Thoracic aorta (tissue), 2 donors: ENCODE measurements at places on chromosomes 11 and 22.

- DNase-seq, result no peak
These were observed 1219.9 kb upstream of the CNTN5 start for GRCh38 chr11:97800891-97801290.

DNA sequence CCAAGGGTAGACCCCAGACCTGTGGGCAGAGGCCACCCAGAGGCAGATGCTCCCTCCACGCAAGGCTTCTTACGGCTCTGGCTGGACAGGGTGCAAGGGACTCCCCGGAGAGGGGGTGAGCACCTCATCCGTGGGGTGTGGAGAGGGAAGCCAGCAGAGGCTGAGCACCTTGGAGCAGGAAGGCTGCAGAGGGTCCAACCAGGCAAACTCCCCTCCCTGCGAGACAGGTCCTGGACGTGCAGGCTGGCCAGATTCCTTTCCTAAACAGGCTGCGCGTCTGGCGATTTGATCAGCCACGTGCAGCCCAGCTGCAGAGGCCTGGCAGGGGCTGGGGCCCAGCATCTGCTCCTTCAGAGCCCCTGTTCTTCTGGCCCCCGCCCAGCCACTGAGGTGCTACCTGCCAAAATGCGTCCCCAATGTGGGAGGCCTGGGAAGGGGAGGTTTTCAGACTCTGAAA lies 49.3 kb downstream of the WNT11 start:
- no peak for DNase-seq

- no peak for DNase-seq
These were observed 185.3 kb upstream of the ISX start for GRCh38 chr22:34880662-34881061.

DNA sequence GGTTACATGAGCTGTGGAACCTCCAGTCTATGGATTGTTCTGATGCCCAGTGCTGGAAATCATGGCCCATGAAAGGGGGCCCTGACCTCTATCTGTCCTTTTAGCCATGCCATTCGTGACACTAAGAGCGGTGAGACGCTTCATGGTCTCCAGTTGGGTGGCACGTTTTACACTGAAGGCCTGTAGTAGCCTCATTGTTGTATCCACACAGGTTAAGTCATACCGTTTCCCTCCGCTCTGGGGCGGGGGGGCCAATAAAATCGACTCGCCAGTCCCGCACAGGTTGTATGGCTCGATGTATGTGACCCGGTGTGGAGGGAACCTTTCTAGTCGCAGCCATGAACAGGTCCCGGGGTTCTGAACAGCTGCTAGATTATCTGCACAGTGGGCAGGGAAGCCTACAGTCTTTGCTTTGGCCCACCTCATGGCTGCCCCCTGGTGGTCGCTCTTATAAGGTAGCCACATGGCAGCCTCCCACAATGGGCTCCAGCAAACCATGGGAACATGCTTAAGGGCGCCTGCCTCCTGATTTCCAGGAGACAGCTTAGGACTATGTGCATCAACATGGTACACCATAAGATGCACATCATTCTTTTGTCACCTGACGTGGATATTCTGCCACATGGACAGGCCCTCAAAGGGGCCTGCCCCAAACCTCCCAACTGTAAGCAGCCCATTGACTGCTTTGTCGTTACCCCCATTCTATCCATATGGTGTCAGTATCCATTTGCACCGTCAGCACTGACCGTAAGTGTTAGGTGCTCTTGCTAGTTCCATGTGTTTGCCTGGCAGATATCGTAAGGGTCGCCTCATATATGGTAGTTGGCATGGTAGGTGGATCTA lies 19.7 kb upstream of the APOL3 start:
- peak; percentile 72 for DNase-seq

GRCh38 chr11:280706-281485 lies 2.7 kb downstream of the NLRP6 start:
- DNase-seq, result no peak

GRCh38 chr11:126415128-126415527 lies 59.6 kb downstream of the ST3GAL4 start:
- DNase-seq, result peak; percentile 61

- DNase-seq, result no peak
These were observed 13.9 kb upstream of the TP53AIP1 start for GRCh38 chr11:128956401-128957201.

DNA sequence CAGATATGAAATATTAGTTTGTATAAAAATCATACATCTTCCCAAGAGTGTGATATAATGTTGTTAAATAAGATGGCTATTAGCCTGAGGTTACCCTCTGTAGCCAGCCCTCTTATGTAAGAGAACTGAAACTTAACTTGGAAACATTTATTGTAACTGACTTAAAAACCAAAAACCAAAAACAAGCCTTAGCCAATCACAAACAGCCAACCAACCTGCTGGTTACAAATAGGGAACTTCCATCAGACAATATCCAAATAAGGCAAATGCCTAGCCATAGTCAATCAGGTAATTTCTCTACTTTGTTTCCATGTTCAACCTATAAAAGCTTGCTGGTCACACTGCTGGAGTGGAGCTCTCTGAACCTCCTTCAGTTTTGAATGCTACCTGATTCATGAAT lies 14.1 kb downstream of the KBTBD3 start:
- DNase-seq, result no peak

- DNase-seq, result no peak
These were observed 5.7 kb downstream of the GRAMD4 start for GRCh38 chr22:46625843-46626349.

DNA sequence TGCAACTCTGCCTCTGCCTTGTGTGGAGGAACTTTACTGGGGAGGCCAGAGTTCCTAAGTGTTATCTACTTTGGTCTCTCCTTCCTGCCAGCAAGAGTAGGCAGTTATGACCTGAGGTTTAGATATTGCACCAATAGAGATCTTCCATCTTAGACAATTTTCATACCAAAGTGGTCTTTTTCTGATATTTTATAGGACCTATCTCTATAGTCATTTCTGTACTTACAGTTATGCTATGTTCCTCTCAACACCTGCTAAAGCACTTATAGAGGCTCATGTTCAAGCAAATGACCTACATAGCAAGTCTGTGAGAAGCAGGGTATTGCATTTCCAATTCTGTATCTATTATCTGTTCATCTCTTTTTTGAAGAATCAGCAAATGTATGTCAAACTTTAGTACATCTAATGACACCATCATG lies 80.8 kb downstream of the HORMAD2 start:
- DNase-seq, result no peak

GRCh38 chr11:96338910-96339705 lies 3.9 kb downstream of the MAML2 start:
- no peak for DNase-seq

GRCh38 chr11:78694152-78694551 lies 119.5 kb upstream of the NARS2 start:
- no peak for DNase-seq

GRCh38 chr11:44535191-44535980 lies 30.1 kb upstream of the CD82 start:
- no peak for DNase-seq

DNA sequence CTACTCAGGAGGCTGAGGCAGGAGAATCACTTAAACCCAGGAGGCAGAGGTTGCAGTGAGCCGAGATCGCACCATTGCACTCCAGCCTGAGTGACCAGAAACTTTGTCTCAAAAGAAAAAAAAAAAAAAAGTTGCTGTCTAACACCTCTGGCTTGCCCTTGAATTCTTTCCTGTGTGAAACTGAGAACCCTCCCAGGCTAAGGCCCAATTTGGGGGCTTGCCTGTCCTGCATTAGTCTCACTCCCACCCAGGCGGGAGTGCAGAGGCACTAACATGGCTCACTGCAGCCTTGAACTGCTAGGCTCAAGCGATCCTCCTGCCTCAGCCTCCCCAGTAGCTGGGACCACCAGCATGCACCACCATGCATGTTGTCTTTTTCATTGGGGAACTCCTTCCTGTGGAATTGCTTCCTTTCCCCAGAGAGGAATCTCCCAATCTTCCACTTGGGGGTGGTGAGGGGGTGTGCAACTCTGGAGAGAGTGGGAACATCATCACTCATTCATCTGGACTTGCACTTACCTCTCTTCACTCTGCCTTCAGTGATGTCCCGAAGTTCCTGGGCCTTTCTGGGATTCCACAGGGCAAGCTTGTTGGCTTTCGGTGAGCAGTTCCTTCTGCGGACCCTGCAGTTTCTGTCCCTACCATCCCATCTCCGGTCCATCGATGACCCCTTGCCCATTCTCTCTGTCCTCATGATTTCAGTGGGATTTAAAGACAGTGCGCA lies 62.1 kb upstream of the CREB3L1 start:
- no peak for DNase-seq

DNA sequence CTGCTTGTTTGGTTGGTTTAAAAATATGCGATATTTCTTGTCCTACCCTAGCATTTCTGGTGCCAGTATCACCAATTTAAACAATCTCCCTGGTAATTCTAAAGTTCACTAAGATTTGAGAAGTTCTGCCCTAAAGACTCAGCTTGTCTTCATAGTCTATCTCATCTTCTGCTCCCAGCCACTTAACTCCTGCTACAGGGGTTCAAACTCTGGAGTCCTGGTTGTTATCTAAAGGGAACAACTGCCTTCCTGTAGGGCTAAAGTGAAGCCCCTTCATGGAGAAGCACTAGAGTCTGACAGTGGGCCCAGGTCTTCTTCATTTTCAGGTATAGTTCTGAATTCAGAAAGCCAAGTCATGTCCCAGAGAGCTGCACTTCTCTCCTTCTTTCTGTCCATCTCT lies 73.2 kb downstream of the CTNND1 start:
- DNase-seq, result no peak

DNA sequence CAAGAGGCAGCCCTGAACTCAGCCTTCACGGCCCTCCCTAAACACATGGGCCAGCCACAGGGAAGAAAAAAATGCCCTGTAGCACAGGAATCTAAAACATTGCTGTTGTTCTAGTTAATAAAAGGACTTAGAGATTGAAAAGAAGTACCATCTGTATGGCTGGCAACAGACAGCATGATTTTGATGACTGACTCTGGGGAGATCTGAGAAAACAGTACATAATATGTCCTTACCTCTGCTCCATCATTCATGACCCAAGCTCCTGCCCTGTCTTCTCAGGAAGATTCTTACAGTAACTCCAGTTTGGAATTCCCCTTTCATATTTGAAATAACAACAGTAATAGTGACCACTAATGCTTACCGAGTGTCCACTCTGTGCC lies 244.2 kb downstream of the ETS1 start:
- no peak for DNase-seq

DNA sequence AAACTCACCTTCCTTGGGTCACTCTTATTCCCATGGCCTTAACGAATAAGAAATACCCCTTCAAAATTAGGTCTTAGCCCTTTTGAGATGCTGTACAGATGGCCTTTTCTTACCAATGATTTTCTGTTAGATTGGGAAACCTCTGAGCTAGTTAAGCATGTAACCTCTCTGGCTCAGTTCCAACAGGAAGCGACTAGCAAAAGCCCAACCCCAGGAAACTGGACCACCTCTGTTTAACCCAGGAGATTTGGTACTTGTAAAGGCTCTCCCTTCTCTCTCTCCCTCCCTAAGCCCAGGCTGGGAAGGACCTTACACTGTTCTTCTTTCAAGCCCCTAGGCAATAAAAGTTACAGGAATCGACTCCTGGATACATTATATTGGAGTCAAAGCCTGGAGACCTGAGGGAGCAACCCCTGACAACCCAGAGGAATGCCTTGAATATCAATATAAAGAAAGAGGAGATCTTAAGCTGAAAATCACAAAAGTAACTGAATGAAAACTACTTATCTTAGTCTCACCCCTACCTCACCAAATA lies 11.7 kb downstream of the APIP start:
- DNase-seq, result no peak

DNA sequence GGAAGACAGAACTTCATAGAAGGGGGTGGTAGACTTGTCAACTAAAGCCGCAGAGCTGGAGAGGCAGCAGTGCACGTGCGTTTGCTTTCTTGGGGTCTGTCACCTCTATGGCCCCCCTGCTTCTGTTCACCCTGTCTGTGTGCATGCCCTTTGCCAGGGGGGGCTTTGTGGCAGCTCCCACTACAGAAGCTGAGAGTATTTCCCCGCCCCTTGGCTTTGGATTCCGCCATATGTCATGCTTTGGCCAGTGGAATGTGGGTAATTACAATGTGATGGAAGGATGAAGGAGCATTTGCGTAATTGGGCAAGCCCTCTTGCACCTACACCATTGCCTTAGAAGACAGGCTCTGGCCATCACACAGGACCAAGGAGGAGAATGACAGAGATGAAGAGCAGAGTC lies 153.0 kb downstream of the MPPED1 start:
- no peak for DNase-seq

- DNase-seq, result no peak
These were observed 92.3 kb upstream of the POU2AF2 start for GRCh38 chr11:111153194-111153593.

DNA sequence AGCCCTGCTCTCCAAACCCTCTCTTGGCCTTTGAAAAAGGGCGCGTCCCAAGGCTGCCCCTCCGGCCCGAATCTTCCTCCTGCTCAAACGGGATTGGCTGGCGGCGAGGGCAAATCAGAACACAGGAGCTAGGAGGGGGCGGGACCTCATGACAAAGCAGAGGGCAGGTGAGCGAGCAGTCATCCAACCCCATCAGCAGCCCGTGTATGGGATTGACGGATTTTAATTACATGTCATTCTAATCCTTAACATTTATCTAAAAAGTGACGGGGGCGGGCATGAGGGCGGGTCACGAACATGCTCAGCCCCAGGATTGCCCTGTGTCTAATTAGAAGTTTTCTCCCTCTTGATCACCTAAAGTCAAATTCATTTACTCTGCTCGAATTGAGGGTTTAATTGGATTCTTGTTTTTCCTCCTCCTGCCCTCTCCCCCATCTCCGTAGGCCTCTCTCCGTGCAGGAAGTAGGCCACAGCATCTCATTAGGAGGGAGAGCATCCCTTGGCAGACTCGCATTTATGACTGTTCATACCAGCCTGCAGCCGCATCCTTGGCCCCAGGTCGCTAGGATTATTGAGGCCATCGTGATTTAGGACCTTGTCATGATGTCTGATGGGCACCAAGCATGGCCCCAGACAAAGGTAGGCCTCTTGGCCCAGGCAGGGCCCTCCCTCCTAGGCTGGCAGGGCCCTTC lies 147.1 kb downstream of the CHST1 start:
- no peak for DNase-seq

- DNase-seq, result no peak
These were observed 76.0 kb downstream of the PACS1 start for GRCh38 chr11:66146074-66146473.

- DNase-seq, result no peak
These were observed 2.8 kb upstream of the CYTH4 start for GRCh38 chr22:37279331-37280181.

DNA sequence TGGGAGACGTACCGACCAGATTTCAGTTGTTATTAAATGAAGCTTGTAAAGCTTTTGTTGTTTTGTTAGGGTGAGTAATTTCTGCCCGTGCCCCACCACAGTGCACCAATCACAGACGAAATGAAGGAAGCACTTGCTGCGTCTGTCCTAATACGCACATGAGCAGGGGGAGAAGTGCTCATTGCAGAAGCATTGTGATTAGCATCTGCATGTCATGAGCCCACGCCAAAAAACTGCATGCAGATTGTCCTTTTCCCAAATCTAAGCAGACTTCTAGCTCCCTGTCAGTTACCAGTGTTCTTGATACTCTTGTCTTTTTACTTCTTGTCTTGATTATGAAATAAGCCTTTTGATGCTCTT lies 15.5 kb downstream of the RBX1 start:
- DNase-seq, result no peak

- DNase-seq, result no peak
These were observed 26.6 kb downstream of the YPEL1 start for GRCh38 chr22:21708960-21709359.

- no peak for DNase-seq
These were observed 2.5 kb upstream of the ST14 start for GRCh38 chr11:130157101-130157500.
